Stimulated activated CD8-positive, alpha-beta memory T cell treated with anti-CD3 and anti-CD28 coated beads, Interleukin-4, amount 100 ng/mL, for 1 hour (primary cell): ENCODE measurements at places on chromosomes 3 and 15.
A peak's percentile ranks its signal among the peaks of the same experiment; 100 is the strongest.

DNA sequence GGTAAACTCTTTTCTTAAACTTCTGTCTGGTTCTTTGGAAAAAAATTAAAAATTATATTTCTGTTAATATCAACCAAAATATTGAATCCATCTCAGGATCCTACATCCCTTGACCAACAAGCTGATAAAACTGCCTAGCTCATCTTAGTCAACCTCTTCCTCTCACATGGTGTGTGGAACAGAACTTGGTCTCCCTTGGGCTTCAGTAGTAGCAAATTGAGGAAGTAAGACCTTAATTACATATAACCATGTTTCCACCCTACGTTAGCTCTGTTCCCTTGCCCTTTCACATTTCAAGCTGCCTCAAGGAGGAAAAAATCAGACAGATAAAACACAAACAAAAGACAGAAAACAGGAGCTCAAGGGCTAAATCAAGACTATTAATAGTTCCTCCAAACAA is 116.4 kb downstream of the GREM1 start:
- no peak for DNase-seq

- DNase-seq: no peak
These were observed 104.3 kb upstream of the MEIS2 start for GRCh38 chr15:37204692-37205091.

DNA sequence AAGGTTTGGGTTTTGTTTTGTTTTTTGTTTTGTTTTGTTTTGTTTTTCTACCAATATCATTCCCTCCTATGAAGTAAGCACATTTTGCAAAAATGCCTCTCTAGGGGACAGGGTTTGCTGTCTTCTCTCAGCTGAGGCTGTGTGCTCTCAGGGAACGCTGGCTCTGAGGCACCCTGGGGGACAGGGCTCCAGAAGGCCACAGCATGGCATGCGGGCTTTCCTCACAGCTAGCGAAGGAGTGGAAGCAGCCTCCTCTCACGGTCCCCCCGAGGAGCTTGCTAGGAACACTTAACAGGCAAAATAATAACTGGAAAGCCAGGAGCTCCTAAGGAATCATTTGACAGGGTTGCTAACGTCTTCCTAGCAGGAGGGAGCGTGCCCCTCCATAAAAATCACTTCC is 227.7 kb upstream of the ST8SIA2 start:
- DNase-seq: no peak

GRCh38 chr15:80202016-80202315 is 49.2 kb downstream of the FAH start:
- DNase-seq: no peak

DNA sequence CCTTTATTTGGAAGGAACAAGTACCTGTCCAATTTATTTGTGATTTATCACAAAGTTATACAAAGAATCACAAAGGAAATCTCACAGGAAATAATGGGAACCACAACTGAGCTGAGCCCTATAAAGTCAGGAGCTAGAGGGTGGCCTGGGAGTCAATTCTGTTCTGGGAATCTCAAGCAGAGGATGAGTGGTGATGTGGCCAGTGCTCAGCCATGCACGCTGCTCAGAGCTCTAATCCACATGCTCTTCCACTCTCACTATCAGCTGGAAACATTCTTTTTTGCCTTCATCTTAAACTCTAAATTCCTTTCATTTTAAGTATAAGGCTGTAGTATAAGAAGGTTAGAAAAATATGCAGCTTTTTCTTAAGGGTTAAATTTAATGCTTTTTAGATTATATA is 36.6 kb downstream of the UACA start:
- DNase-seq: no peak

- DNase-seq: no peak
These were observed 1.6 kb upstream of the DNAH12 start for GRCh38 chr3:57545636-57546268.

DNA sequence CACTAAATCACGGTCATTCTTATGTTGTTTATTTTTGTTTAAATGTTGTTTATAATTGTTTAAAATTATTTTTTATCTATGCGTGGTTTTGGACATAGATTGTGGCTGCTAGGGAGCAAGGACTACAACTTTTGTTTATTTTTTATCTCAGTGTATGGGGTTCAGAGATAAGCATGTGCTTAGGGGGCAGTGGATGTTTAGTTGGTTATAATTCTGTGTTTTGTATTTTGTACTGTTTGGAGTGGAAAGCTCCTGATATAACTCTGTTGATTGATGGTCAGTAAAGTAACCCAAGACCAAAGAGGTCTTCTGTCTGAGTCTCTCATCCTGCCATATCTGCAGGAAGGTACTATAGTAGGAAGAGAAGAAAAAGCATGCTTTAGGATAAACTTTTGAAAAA is 36.5 kb upstream of the NPHP3 start:
- DNase-seq: no peak

- peak; percentile 44 for DNase-seq
These were observed 14.3 kb downstream of the SMC4 start for GRCh38 chr3:160413613-160414248.

GRCh38 chr3:63791974-63792373 is 27.1 kb upstream of the C3orf49 start:
- DNase-seq: no peak

GRCh38 chr3:112127522-112128494 is 5.2 kb downstream of the GCSAM start:
- DNase-seq: no peak

DNA sequence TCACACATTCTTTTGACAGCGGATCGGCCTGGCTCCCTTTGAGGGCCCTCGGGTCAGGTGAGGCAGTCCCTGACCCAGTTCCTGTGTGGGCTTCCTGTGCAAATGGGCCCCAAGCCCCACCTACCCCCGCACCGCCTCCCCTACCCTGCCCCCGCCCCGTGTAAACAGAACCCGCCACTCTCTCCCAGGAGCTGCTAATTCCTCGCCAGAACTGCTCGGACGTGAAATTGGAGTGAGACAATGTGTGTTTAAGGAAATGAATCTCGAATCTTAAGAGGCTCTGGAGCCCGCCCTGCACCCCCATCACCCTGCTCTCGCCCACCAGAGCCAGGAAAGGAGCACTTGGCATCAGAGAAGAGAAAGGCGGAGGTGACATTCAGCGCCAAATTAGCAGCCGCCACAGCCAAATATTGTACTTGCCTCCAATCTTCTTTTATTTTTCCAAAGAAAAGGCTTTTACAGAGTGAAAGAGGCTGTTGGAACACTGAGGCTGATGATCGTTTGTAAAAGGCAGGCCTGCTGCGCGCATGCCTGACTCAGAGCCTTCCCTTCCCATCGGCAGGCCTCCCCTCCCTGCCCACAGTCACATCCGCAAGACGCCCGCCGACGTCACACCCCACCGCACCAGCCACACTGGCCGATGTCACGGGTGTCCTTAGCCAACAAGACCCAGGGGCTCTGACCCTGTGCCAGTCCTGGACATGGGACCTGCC is 53.1 kb downstream of the CACNA2D2 start:
- DNase-seq: peak; percentile 49

DNA sequence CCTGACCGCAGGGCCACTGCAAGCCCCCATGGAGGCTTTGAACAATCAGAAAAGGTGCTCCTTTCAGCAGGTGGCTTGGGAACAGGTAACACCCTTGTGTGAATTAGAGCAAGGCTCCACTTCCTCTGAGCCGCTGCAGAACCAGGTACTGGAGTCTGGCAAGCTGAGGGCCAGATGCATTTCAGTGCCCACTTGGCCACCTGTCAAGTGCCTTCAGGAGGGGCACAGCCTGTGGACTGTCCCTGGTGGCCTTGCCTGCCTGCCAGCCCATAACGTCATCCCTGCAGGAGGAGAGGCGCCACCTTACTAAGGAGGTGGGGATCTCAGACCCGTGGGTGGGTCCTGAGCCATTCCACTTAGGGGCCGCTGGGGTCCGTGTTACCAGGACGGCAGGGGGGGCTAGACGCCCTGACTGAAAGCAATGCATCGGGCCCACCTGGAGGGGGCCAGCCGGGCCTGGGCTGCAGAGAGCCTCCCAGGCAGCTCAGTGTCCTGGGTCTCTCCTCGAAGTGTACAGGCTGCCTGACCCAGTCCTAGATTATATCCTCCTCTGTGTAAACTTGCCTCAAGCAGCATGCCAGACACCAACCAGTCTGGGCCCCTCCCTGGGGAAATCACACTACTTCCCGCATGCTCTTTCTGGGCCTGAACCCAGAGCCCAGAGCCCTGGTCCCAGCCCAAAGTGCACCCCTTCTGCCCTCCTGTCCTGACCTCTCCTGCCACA is 16.1 kb downstream of the SPTBN5 start:
- no peak for DNase-seq

GRCh38 chr3:14875411-14876175 is 56.8 kb downstream of the FGD5 start:
- no peak for DNase-seq

- DNase-seq: no peak
These were observed 25.4 kb downstream of the SYNM start for GRCh38 chr15:99130314-99130713.

GRCh38 chr3:105352976-105353375 is 13.7 kb upstream of the ALCAM start:
- no peak for DNase-seq

- no peak for DNase-seq
These were observed 60.6 kb downstream of the SUCLG2 start for GRCh38 chr3:67593761-67594234.

DNA sequence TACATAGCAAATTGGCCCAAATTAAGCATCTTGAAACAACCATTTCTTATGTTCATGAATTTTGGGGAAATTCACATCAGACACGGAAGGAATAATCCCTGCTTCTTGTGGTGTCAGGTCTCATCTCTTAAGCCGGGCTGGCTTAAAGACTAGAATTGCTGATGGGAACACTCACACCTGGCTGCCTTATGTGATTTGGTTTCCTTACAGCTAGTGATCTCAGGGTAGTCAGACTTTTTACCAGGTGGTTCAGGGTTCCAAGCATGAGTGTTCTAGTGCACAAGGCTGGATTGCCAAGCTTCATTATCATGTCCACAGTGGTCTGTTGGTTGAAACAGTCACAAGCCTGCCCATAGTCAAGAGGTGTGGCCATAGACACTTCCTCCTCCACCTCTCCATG is 20.3 kb upstream of the CCNL1 start:
- no peak for DNase-seq

- DNase-seq: no peak
These were observed 37.3 kb downstream of the SLC2A2 start for GRCh38 chr3:170989100-170989648.

- no peak for DNase-seq
These were observed 11.1 kb downstream of the RBMS3 start for GRCh38 chr3:29291982-29292363.

DNA sequence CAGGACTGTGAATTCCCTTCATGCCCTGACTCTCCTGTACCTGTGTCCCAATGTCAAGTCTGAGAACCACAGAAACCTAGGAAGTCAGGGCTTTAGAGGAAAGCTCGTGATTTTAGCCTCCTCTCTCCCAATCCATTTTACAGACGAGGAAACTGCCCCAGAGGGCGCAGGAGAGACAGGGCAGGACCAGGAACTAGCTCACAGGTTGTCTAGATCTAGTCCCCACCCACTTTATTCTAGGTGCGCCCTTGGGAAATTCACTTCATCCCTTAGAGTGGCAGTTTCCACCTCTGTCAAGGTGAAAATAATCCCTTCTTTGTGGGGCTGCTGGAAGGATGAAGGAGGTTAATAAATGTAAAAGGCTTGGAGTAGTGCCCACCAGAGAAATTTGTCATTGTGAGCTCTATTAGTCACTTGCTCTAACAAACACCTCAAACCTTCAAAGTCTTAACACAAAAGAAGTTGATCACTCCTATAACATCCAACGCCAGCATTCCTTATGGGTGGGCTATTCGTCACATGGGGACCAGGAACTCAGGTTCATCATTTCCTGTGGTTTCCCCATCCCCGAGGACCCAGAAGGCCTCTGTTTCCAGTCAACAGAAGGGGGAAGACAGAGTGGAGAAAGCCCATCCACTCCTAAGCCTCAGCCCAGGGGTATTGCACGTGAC is 282.3 kb downstream of the XXYLT1 start:
- DNase-seq: no peak

DNA sequence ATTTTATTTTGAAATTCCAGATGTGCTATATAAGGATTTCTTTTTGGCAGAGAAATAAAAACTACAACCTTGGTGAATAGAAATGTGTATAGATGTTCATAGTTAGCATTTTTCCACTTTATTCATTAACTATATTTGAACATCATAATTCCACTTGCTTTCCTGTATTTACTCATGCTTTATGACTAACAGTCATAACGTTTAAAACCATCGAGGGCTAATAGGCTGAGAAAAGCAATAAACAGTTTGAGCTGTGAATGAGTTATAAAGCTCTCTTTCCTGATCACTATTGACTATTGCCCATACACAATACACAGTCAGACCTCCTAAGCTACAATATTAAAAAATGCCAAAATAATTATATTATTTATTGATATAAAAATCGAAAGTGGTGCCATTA is 502.1 kb upstream of the RASGRP1 start:
- DNase-seq: no peak
